ENCODE measurements at places on chromosomes 11 and 22. TPM values are rescaled to one million over a fixed set of nuclear protein-coding genes. Genes with fewer than 3 reads are reported as not detected.

The PGA5 gene
- total RNA-seq, result not detected

DNA sequence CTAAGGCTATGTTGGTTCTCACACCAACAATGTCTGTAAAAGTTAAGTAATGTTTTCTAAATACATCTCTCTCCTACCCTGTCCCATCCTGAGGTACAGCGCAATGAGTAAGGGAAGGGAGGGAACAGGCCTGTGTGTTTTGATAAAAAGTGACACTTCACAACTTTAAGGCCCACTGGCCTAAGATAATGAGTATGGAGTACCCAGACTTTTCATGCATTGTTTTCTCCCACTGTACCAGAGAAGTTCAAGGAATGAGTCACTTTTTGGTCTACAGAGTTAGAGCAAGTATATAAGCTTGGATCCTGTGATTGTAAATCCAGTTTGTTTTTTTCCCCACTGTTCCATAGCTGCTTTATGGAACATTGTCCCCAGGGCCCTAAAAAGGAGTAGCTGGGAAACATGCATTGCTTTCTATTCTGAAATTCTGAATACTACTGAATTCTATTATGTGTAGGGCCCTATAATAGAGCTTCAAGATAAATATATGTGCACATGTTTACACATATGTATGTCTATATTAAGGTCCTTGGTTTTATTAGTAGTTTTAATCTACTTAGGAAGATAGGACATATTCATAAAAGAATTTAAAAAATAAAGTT is 29.8 kb downstream of the KCNE3 start:
- no peak for ATAC-seq

DNA sequence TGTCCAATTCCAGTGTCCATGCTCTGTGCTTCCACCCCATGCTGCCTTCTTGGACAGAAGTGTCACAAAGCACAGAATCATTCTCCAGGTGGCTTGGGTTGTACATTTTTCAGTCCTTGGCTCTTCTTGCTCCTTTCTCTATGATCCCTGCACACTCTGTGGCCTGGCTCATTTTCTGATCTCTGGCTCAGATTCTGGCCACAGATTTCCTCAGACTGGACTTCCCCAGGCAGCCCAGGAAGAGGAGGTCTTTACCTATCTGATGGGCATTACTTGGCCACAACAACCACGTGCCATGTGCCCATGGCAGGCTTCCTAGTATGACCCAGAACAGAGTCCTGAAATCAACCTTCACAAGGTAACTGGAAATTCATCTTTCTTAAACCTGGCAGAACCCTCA is 27.2 kb downstream of the SYTL2 start:
- ATAC-seq, result no peak

GRCh38 chr11:70496591-70497535 is 98.5 kb downstream of the CTTN start:
- no peak for ATAC-seq

DNA sequence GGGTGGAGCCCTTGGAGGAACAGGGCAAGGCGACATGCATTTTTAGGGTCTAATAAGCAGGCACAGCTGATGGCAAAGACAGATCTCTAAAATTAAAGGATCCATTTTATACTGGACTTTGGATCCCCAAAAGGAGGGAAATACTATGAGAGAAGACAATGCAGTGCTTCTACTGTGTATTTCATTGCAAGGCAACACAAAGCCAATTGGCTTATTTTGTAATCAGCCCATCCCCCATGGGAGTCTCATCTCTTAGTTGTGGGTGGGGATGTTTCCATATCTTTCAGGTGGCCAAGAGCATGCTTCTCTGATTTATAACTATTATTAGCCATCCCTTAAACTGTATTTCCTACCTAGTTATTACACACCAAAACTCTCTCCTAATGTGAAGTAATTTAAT is 18.5 kb upstream of the EI24 start:
- ATAC-seq, result no peak

DNA sequence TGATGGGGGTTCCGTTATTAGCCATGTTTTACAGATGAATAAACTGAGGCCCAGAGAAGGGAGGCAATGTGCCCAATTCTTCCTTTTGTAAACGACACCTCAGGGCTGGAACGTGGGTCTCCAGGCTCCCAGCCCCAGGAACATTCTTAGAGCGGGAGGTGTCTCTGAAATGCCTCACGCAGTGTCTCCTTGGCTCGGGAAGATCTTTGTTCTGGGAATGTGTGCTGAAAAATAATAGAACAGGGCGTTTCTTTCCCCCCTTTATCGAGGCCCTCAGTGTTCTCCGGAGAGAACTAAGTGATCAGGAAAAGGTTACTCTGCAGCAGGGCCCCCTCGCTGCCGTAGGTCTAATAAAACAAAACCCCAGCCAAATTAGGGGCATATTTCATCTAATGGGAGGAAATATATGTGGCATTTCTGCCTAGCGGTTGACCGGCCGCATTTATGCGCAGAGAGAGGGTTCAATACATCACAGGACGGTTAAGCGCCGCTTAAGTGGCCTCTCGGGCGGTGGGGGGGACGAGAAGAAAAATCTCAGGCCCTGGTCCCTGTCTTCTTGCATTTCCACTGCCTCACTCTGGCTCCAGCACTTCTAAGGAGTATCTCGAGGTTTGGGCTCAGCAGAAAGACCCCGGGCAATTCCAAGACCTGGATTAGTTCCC is 564.3 kb downstream of the MN1 start:
- no peak for ATAC-seq

GRCh38 chr11:45809456-45810395 is 4.8 kb downstream of the SLC35C1 start:
- no peak for ATAC-seq

- ATAC-seq, result no peak
Measured at GRCh38 chr22:47618180-47619010, 855.9 kb downstream of the TBC1D22A start.

DNA sequence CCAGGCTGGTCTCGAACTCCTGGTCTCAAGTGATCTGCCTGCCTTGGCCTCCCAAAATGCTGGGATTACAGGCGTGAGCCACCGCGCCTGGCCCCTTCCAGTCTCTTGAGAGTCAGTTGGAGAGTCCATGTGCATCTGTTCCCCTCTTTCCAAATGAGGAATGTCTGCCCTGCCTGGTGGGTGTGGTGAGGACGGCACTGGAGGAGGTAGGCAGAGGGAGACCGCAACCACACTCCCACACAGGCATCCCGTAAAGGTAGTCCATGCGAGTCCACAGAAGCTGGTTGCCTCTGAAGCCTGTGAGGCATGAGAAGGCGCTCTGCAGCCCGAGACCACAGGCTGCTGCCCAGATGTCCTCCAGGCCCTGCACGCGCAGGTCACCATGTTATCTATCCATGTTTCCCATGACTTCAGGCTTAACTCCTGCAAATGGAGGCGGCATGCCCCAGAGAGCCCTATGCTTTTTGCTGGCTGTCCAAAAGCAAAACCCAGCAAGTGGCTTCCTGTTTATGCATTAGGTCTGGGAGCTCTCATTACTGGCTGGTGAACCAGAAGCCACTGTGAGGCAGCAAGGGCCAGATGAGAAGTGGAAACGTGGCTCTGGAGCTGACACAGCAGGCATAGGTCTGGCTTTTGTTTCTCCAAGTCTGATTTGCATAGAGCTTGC is 43.4 kb downstream of the GRIK4 start:
- ATAC-seq, result no peak

The NCF4 gene
- 40.6 TPM for total RNA-seq

DNA sequence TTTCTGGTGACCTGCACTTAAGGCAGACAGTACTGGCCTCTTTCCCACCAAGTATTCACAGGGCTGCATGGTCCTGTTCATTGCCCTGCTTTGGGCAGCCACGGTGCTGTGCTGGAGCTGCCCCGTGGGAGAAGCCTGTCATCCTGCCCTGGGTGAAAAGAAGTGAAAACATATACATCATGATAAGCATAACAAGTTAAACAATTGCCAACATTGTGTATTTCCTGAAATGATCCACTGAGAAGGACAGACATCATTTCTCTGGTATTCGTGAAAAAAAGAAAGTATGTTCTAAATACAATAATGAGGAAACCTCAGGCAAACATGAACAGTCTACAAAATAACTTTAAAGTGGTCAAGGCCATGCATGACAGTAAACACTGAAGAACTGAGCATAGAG is 393.1 kb downstream of the TMEM135 start:
- no peak for ATAC-seq

DNA sequence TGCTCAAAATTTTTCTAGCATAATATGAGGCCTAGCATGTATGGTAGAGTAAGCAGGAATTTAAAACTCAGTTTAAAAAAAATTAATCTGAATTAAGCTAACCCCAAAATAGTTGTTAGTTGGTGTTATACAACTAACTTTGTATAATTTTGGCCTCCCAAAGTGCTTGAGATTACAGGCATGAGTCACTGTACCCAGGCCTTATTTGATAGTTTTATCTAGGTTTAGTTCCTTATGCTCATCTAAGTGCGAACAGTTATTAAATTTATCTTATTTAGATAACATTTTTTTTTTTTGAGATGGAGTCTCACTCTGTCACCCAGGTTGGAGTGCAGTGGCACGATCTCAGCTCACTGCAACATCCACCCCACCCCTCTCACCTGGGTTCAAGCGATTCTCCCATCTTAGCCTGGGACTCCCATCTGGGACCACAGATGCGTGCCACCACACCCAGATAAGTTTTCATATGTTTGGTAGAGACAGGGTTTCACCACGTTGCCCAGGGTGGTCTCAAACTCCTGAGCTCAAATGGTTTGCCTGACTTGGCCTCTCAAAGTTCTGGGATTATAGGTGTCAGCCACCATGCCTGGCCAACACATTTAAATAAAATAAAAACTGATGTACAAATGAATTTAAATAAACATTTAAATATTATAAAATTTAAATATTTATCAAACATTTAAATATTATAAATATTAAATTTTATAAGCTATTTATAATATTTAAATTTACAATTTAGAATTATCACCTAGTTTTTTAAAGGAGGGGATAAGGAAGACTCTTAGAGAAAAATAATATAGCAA is 7.5 kb downstream of the IL18 start:
- ATAC-seq, result no peak

The HTR3A gene
- total RNA-seq, result not detected

GRCh38 chr22:39524753-39525657 is 4.6 kb downstream of the ATF4 start:
- ATAC-seq, result no peak

DNA sequence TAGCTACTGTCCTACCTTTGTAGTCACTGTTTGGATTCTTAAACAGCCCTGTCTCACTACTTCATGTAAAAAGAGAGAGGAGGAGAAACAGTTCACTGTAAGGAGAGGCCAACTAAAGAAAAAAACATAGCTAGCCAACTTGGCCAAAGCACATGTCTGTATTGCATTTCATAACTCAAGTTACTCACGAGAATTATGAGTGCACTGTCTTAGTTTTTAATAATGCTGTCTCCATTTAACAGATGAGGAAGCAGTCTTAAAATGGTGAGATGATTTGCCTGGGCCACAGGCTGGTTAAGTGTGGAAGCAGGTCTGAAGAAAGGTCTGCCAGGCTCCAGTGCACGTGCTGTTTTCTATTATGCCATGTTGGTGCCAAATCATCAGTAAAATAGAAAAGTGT is 104.5 kb downstream of the UVRAG start:
- ATAC-seq, result no peak

- no peak for ATAC-seq
Measured at GRCh38 chr22:47122441-47123000, 360.1 kb downstream of the TBC1D22A start.

GRCh38 chr22:43389227-43389836 is 22.5 kb upstream of the MPPED1 start:
- no peak for ATAC-seq

The TRPM5 gene
- total RNA-seq, result not detected

The CDKN1C gene
- total RNA-seq, result 0.58 TPM
